ENCODE measurements at places on chromosomes 2 and 18.

DNA sequence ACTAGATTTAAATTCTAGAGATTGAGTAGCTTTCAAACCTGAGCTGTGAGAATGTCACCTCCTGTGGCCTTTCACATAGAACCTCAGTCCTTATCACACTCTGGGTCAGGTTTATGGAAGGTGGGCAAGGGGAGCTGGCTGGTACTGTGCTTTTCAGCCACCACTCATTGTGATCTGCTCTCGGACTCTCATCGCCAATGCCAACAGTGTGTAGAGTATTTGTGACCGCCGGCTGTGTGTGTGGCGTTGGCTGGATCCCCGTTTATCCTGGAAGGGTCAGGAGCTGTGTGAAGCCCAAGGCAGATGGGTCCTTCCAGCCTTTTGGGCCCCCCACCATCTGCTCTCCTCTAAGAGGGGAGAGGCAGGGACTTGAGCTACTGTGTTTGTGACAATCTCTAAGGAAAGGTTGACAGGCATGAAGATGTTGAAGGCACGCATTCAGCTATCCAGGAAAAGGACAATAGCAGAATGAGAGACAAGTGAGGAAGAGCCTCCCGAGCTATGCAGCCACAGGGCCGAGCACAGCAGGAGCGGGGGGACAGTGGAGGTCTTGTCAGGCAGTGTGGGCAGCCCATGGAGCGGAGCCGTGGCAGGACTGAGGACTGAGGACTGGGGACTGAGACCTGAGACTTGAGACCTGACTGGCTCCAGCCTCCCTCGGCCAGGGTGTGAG, 107.1 kb upstream of the TPO start:
- DNase-seq, result no peak

DNA sequence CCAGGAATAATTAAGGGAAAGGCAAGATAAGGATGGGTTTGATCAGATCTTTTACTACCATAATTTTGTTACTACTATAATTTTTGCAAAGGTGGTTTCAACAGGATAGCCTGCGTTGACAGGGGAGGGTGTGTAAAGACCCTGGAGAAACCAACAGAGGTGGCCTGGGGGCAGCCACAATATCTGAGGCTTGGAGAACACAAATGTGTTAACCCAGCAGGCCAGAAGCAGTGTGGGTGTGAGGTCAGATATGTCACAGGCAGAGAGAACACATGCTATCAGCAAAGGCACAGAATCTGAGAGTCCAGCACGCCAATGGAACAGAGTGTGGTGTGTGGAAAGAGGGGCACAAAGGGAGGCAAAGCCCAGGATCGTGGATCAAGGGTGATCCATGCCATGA, 399.4 kb upstream of the TRIB2 start:
- DNase-seq, result no peak

- DNase-seq, result no peak
Measured at GRCh38 chr2:6864923-6865345, 773 bp downstream of the CMPK2 start.

DNA sequence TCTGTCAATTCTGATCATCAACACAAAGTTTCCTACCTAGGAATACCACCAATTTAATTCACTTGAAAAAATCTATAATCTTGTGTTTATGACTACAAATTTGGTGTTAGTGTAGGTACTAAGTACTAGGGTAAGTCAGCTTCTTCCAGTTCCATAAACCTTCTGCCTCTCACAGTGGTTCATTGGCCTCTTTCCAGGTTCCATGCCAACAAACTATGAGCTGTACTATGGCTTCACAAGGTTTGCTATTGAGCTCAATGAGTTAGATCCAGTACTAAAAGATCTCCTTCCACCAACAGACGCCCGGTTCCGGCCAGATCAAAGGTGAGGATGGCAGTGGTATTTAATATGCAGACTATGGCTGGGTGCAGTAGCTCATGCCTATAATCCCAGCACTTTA, 58.8 kb downstream of the PRKRA start:
- DNase-seq, result no peak

GRCh38 chr2:98037206-98037605, 41.5 kb upstream of the TMEM131 start:
- no peak for DNase-seq

DNA sequence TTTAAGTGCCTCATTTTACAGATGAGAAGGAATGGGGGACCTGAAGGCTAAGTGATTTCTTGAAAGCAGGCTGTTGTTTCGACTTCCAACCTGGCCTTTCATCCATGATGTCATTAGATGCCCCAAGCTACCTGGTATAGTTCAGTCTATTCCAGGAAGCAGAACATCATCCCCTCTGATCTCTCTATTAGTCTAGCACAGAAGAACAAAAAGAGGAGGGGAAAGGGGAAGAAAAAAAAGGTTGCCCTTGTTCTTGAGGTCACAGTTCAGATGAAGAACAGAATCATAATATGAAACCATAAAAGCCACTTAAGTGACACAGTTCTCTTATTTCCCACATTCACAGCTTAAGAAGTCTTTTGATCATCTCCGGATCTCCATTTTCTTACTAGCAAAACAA, 386.2 kb upstream of the HNRNPA3 start:
- no peak for DNase-seq

DNA sequence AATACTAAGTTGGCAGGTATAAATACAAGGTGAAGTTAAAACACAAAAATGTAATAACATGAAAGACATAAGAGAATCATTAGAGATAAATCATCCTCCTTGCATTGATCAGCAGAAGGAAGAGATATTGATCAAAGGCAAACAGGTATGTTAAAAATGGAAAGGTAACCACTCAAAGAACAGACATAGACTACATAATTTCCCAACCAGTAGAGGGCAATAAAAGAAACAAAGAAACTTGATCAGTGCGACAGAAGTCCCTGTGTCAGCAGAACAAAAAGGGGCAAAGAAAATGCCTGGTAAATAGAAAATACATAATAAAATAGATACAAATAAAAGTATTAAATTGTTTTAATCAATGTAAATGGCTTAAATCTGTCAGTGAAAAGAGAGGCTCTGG, 53.6 kb downstream of the FAM228A start:
- DNase-seq, result peak; percentile 28
